ENCODE measurements at places on chromosomes 1 and 21. TPM values are rescaled to one million over a fixed set of nuclear protein-coding genes. Genes with fewer than 3 reads are reported as not detected.

The SLC25A33 gene
- 4.5 TPM for polyA plus RNA-seq

The FCRLB gene
- polyA plus RNA-seq: 0.52 TPM

- peaks cover 17% of the 10 kb centered on the region for H3K36me3 ChIP-seq
- no peaks in the 10 kb centered on the region for H3K4me1 ChIP-seq
- H3K4me3 ChIP-seq: no peak overlapping the region
Observed at GRCh38 chr1:236575523-236575922, 28.8 kb downstream of the HEATR1 start.

GRCh38 chr1:199204231-199204630 is 565.4 kb downstream of the PTPRC start:
- H3K36me3 ChIP-seq: no peaks in the 10 kb centered on the region
- no peaks in the 10 kb centered on the region for H3K4me1 ChIP-seq
- no peak overlapping the region for H3K27ac ChIP-seq

DNA sequence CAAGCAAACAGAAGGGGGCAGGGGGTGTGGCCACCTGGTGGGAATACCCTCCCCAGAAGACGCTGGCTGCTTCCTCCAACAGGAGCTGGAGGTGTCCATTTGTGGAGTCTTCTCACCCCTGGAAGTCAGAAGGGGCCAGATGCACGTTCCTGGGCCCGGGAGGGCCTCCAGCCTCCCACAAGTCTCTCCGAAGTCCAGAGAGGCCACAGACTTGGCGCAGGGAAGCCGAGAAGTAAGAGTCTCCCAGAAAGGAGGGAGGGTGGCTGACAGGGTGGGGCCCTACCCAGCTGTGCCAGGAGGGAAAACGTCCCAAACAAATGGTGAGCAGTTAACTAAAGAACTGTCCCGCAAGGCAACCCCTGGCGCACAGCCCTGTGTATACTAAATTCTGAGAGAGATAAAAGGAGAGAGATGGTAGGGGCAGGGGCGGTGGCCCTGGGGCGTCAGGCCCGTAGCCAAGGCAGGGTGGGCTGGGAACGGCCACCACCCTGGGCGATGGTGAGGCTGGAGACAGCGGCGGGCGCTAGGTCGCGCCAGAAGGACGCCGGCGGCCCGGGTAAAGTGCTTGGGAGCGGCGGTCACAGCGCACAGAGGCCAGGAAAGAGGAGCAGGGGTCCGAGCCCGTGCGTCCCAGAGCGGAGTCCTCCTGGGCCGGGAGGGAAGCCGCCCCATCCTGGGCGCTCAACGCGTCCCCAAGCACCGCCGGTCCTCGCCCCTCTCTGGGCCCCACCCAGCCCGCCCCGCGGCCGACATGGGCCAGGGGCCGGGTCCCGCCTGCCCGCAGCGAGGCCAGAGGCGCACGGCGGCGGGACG is 1.2 kb downstream of the CHD5 start:
- peaks cover 13% of the 10 kb centered on the region for H3K4me1 ChIP-seq
- H3K36me3 ChIP-seq: no peaks in the 10 kb centered on the region
- DNase-seq: no peak
- no peak overlapping the region for H3K27ac ChIP-seq
- no peak overlapping the region for H3K4me3 ChIP-seq
- H3K27me3 ChIP-seq: peaks cover 56% of the 10 kb centered on the region

DNA sequence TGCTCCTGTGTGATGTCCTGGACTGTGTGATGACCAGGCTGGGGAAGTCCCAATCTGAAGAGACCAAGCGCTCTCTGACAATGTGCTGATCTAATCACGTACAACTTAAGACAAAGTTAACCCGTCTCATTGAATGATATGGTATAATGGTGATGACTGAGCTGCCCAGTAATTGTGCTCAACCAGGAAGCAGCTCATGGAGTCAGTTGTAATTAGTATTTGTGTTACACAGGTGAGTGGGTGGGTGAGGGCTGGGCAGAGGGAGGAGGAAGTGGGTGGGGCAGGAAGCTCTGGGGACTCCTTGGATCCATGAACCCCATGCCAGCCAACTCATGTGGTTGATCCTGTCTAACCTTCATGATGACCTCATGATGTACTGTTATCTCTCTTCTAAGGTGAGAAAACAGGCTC is 8.7 kb upstream of the ECE1 start:
- peak; percentile 46 for DNase-seq
- H3K36me3 ChIP-seq: no peaks in the 10 kb centered on the region
- no peak overlapping the region for H3K27ac ChIP-seq
- no peaks in the 10 kb centered on the region for H3K27me3 ChIP-seq
- H3K4me3 ChIP-seq: no peak overlapping the region
- H3K4me1 ChIP-seq: peaks cover 48% of the 10 kb centered on the region

DNA sequence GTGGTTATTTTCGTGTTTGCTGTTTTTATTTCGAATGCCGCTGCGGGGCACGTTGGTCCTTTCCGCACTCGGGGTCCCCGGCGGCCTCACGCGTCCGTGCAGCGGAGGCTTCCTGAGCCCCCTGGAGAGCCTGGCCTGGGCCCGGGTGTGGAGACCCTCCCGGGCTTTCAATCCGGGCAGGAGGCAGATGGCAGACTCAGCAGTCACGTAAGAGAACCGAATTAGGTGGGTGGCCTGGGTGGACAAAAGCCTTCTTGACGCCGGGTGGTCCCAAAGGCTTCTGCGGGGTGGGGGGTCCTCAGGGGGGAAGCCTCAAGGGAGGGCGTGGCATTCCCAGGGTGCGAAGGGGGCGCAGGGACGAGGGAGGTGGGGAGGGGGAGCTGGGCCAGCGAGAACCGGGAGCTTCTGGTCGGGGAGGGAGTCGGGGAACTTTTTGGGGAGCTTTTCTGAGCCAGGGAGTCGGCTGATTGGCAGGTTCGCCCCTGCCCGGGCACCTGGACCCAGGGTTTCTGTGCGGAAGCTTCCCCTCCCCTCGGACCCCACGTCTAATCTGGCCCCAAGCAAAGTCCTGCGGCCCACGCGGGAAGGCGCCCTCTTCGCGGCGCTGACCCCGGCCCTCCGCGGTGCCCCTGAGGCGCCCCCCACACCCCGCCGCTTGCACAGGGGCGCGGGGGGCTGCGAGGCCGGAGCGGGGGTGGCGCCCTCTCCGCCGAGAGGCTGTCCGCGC is 1.3 kb upstream of the HES4 start:
- H3K27me3 ChIP-seq: peaks cover 36% of the 10 kb centered on the region
- DNase-seq: no peak
- H3K36me3 ChIP-seq: no peaks in the 10 kb centered on the region
- peak overlapping the region; percentile 86 for H3K27ac ChIP-seq

DNA sequence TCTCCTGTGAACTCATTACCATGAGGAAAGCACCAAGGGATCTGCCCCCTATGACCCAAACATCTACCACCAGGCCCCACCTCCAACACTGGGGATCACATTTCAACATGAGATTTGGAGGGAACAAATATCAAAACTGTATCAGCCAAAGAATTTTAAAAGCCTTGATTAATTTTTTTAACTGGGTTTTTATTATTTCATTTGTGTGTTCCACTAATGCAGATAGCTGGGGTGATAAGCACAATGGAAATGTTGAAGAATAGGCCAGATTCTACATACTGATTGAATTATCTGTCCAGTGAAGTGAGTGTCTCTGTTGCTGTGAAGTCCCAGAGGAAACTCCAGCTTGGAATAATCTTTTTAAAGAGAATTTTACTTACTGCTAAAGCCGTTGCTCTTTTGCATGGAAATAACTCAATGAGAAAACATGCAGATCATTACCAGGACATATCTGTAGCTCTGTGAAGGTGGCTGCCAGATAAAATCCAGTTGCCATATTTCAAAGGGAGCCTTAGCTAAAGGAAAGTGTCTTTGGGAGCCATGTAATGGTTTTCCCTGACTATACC is 44.4 kb upstream of the DHCR24 start:
- no peaks in the 10 kb centered on the region for H3K27me3 ChIP-seq
- no peaks in the 10 kb centered on the region for H3K36me3 ChIP-seq
- no peak overlapping the region for H3K27ac ChIP-seq
- no peak for DNase-seq
- peaks cover 47% of the 10 kb centered on the region for H3K4me1 ChIP-seq

DNA sequence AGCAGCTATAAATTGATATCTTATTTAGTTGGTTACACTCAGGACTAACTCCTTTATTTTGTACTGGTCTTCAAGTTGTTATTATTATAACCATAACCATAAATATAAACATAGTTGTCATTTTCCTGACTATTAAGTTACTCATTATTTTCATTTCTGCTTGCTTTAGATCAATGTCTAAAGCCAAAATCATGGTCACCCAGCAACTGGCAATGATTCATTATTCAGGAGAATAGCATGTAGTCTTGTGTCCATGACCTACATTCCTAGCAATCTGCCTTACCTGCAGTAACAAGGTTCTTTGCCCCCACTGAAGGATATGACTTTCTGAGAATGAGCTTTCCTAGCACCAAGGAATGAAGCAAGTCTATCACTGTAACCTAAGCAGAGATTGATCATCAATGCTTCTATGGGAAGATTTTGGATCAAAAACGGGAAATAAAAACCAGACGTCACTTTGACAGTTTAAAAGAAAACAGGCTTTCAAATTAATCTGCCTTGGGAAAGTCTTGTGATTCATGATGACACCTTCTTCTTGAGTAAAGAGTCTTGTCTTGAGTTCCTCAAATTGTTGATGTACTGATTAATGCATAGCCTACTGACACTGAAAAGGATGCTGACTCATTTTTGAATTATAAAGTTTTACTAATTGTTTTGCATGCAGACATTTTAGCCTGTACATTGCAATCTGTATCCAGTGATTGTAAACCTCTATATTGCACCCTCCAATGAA is 203.3 kb upstream of the IVNS1ABP start:
- H3K27me3 ChIP-seq: no peaks in the 10 kb centered on the region
- H3K4me3 ChIP-seq: peak overlapping the region; percentile 3
- peak; percentile 83 for DNase-seq
- H3K36me3 ChIP-seq: no peaks in the 10 kb centered on the region
- H3K4me1 ChIP-seq: peaks cover 9% of the 10 kb centered on the region

DNA sequence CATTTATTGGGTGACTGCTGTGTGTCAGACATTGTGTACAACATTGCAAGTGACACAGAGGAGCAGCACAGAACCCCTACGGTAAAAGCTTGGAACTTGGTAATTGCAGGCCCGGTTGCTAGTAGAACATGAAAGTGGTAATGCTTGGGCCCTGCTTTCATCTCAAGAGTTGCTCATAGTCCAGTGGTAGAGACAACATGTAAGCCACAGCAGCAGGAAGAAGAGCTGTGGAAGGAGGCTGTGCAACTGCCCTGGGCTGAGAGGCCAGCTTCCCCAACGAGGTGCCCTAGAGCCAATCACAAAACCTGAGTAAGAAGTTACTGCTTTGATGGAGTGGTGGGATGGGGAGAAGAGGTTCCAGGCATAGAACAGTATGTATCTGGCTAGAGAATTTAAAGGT is 18.4 kb downstream of the CNIH4 start:
- DNase-seq: no peak
- H3K4me1 ChIP-seq: no peaks in the 10 kb centered on the region
- no peak overlapping the region for H3K4me3 ChIP-seq
- H3K27ac ChIP-seq: no peak overlapping the region
- H3K27me3 ChIP-seq: no peaks in the 10 kb centered on the region

- DNase-seq: no peak
- H3K27me3 ChIP-seq: no peaks in the 10 kb centered on the region
- no peak overlapping the region for H3K27ac ChIP-seq
- H3K36me3 ChIP-seq: no peaks in the 10 kb centered on the region
Observed at GRCh38 chr1:203217139-203217655, 12.3 kb downstream of the CHIT1 start.

Measured in keratinocyte (primary cell).